ENCODE measurements at places on chromosomes 7 and 10.

DNA sequence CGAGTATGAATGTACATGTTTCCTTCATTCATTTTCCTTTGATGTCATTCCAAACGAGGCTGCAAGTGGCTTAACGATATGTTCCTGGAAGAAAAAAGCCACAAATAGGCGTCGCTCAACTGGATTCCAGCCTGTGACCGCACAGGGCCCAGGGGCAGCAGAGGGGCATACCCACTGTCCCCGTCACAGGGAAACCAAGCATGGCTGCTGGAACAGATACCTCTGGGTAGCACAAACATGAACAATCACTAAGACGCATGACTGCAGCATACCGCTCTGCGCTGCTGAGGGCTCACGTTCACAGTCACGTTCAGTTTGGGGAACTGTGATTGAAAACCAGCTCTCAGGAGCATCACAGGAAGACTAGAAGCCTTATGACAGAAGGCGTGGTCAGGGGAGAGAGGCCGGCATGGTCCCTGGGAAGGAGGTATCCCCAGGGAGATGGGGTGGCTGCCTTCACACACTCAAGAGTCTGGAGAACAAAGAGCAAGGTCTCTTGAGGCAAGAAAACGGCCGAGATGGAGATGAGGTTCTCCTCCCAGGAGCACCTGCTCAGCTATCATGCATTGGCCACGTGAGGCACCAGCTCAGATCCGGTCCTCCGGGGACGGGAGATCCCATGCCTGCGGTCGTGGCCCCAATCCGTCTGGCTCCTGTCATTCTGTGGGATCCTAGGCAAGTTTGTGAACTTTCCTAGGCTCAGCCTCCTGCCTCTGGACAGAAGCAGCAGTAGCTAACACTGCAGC is 213.6 kb downstream of the DIP2C start:
- no peak for DNase-seq

- DNase-seq, result no peak
Observed at GRCh38 chr10:103622286-103622685, 128.8 kb downstream of the NEURL1 start.

GRCh38 chr10:49611816-49612512 is 1.9 kb downstream of the SLC18A3 start:
- no peak for DNase-seq

DNA sequence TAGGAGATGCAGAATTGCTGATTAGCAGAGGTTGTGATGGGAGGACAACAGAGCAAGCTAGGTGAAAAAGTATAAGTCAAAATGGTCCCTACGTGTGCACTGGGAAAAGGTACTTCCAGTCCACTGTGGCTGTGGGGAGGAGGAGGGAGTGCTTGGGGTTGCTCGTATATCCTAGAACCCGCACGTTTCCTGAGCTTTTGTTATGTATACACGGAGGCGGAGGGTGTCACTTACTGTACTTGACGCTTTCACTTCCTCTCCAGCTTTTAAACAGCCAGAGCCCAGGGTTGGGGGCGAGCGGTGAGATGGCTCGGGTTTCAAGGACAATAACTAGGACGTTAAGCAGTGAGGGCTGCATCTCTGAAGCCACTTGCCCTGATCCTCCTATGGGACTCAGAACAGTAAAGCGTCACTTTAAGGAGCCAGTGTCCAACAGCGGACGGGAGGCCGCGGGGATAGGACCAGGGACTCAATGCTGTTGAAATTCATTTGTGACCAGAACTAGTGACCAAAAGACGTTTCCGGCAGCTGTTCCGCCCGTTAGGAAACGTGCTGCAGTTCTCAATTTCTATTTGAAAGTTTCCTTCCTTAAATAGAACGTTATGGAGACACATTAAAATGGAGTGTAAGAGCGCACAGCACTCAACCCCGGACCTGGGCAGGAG is 985 bp upstream of the ETV1 start:
- peak; percentile 45 for DNase-seq

GRCh38 chr10:99442394-99442793 is 12.0 kb upstream of the GOT1 start:
- no peak for DNase-seq

DNA sequence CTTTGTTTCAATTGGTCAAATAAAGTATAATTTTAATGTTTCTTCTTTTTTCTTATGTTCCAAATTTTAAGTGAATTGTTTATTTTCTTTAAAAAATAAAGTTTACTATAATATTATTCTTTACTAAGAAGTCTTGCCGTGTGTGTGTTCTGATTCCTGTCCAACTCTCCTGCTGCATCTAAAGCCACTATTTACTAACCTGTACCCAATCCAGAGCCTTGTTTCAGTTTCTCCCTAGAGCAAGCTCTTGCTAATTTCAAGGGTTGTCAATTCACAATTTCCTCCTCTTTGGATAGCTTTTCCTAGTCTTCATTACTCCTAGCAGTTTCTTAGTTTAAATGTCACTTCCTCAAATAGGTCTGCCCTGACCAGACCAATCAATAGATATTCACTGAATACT is 314.9 kb upstream of the SEMA3A start:
- no peak for DNase-seq

GRCh38 chr10:58952747-58953466 is 223.5 kb upstream of the PHYHIPL start:
- DNase-seq, result peak; percentile 65

DNA sequence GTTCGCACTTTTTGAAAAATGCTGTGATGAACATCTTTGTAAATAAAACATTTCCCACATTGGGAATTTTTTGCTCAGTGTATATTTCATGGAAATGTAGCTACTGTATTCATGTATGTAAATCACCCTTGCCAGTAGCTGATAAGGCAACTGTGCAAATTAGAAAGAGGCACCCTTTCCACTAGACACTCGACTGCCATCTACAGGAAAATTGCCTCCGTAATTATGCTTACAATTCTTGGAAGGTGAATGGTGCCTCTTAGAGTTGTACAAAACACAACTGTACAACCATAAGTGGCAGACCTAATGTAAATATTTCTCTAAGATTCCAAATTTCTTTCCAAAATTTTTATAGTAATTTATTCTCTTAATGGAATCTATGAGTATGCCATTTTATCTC is 491.7 kb downstream of the CCSER2 start:
- no peak for DNase-seq

GRCh38 chr10:129707406-129708388 is 240.7 kb downstream of the MGMT start:
- DNase-seq, result peak; percentile 63

All from fibroblast of mammary gland (primary cell).